ENCODE measurements at places on chromosomes 1 and 21.

- no peak for DNase-seq
Observed at GRCh38 chr21:44399151-44399954, 45.9 kb downstream of the TRPM2 start.

DNA sequence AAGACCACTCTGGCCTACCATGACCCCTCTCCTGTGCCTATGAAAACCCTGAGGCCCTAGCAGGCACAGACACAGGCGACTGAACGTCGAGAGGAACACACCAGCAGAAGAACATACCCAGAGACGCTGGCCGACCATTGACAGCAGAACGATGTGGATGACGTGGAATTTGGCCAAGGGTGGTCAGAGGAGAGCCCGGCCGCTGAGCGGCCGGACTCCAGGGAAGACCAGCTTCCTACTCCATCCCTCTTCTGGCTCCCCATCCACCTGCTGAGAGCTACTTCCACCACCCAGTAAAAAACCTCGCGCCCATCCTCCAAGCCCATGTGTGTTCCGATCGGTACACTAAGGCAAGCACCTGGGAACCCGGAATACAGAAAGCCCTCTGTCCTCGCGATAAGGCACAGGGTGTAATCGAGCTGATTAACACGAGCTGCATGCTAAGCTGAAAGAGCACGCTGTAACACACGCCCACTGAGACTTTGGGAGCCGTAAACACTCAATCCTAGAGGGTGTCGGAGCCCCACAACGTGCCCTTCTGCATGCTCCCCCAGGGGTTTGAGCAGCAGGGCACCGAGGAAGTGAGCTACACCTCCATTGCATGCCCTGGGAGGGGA is 150.3 kb downstream of the CENPF start:
- no peak for DNase-seq

- no peak for DNase-seq
Observed at GRCh38 chr1:64527165-64527564, 57.2 kb downstream of the CACHD1 start.

DNA sequence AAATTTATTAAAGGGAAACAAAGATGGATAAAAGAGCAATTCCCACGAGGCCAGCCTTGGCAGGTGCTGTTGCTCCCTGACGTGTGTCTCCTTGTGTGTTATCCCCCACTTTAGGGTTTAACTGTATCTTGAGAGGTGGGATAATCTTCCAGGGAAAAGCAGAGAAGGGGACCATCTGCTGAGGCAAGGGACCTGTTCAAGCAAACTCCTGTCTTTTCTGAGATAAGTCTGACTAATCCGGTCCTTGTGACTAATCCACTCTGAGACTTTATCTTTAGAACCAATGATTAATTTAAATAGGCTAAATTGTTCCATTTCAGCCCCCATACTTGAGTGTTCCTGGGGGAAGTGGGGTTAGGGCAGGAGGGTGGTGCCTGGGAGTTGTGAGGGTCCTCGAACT is 163.6 kb downstream of the CAMTA1 start:
- DNase-seq: no peak

DNA sequence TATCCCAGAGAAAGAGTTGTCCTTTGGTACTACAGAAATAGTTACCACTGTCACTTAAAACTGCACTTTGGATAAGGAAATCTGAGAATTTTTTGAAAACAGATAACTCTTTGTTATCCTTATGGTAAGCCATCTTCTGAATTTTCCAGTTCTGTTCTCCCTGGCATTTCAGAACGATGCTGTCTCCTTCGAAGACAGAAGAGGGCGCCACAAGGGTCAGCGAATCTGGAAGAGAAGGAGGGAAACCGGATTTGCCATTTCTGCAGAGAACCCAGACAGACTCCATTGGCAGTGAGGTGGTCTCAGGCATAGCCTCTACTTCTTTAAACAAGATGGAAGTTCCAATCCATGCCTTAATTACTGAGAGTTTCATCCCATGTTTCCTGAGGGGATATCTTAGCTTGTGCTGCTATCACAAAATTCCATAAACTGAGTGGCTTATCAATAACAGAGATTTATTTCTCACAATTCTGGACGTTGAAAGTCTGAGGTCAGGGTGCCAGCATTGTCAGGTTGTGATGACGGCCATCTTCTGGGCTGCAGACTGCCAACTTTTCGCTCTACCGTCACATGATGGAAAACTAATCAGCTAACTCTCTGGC is 6.4 kb downstream of the FCRL2 start:
- DNase-seq: peak; percentile 27

DNA sequence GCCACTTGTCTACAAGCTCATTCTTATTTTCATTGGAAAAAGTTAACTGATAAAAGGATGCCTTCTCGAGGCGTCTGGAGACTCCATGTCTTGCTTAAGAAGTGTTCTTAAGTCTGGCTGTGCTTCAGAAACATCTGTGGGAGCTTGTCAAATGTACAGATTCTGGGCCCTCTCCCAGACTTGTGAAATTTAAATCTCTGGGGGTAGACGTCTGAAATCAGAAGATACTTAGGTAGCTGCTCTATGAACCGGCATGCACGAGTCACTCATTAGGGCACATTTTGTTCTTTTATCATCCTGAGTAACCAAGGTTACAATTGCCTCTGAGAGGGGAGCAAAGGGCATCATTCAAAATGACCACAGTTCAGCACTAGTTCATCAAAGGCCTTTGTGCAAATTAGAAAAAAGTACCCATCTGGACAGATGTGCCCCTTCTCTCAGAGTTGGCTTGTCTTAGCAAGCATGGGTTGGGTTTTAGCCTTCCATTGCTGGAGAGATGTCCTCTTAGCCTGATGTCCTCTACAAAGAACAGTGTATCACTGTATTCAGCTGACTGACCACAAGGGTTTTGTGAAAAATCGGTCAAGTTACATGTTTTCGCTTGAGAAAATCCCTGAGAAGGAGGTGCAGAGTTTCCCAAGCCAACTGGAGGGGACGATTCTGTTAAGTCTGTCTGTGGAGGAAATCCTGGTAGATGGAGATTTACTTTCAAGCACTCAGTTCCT is 156.9 kb downstream of the ASTN1 start:
- DNase-seq: no peak

GRCh38 chr1:198932351-198932991 is 293.6 kb downstream of the PTPRC start:
- DNase-seq: peak; percentile 29

GRCh38 chr1:90964444-90965035 is 57.3 kb downstream of the ZNF644 start:
- peak; percentile 44 for DNase-seq

- peak; percentile 11 for DNase-seq
Observed at GRCh38 chr1:110336300-110337039, 2.7 kb upstream of the RBM15 start.

GRCh38 chr1:203069030-203069747 is 16.6 kb downstream of the MYOG start:
- no peak for DNase-seq

GRCh38 chr1:99691175-99691574 is 45.3 kb downstream of the PALMD start:
- DNase-seq: no peak

GRCh38 chr1:101389547-101389929 is 152.7 kb downstream of the S1PR1 start:
- no peak for DNase-seq

- DNase-seq: peak; percentile 14
Observed at GRCh38 chr21:42537106-42537742, 23.6 kb downstream of the SLC37A1 start.

GRCh38 chr1:91683598-91683951 is 182.9 kb downstream of the CDC7 start:
- DNase-seq: no peak

DNA sequence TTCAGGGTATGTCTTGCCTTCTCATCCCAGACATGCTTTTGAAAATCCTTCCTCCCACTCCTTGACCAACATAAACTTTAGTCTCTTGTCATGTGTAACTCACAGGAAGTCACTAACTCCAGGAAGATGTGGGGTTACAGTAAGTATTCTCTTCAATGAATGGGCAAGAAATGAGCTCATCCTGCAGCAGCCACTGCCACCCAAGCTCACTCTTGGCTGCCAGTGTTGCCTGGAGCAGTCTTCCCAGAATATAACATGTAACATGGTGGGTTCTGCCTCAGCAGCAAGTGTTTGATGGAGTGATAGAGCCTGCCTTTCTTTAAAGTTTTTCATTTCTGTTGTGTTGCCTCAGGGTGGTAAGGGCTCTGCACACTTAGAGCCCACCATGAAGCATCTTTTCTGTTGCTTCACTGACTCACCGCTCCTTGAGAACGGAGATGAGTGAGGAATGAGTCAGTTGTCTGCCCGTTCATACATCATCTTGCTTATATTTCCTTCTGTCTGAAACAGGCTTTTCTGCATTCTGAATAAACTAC is 187.0 kb downstream of the TPR start:
- peak; percentile 83 for DNase-seq

DNA sequence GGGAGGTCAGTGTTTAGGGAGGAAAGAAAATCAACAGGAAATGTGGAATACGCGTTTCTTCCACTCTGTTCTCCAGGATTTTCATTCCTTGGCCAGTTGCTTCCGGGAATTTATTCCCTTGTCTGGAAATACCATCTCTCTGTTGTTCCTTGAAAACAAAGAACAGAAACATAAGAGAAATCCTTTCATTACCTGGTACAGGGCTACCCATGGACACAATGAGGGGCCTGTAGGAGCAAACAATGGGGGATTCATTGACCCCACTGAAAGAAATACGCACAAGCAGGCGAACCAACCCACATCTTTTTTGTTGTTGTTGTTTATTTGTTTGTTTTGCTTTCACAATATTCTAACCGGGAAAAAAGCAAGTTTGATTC is 20.0 kb upstream of the BACE2 start:
- no peak for DNase-seq

GRCh38 chr1:216434232-216434631 is 11.0 kb upstream of the USH2A start:
- DNase-seq: no peak

DNA sequence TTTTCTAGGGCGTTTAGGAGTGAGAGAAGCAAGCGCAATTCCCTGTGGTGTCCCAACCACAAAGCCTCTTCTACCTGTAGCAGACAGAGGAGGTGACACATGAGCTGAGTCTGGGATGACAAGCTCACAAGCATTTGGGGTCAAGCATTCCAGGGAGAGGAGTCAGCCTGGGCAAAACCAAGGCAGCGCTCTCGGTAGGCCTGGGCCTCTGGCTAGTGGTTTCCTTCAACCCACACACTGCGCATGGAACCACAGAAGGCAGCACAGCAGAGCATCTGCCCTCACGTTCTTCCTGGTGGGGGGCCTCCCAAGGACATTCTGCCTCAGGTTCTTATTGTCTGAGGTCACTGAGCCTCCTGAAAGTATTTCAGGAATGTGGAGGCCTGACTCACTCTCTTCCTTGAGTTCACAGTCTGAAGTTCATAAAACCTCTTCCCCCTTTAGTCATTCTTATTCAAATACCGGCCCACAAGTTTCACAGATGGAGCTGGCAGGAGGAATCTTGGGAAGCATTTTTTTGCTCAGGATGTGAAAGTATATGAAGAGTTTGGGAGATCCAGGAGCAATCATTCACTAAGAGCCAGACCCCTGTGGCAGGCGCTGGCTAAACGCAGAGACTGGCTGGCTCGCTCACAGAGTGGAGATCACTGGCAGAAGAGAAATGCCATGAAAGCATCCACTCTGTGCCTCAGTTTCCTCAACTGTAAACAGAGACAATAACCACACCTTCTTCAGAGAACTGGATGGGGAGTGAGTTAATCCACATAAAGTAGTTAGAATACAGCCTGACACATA is 26.8 kb downstream of the CCN1 start:
- peak; percentile 99 for DNase-seq

- no peak for DNase-seq
Observed at GRCh38 chr1:216596281-216596862, 126.9 kb downstream of the ESRRG start.

DNA sequence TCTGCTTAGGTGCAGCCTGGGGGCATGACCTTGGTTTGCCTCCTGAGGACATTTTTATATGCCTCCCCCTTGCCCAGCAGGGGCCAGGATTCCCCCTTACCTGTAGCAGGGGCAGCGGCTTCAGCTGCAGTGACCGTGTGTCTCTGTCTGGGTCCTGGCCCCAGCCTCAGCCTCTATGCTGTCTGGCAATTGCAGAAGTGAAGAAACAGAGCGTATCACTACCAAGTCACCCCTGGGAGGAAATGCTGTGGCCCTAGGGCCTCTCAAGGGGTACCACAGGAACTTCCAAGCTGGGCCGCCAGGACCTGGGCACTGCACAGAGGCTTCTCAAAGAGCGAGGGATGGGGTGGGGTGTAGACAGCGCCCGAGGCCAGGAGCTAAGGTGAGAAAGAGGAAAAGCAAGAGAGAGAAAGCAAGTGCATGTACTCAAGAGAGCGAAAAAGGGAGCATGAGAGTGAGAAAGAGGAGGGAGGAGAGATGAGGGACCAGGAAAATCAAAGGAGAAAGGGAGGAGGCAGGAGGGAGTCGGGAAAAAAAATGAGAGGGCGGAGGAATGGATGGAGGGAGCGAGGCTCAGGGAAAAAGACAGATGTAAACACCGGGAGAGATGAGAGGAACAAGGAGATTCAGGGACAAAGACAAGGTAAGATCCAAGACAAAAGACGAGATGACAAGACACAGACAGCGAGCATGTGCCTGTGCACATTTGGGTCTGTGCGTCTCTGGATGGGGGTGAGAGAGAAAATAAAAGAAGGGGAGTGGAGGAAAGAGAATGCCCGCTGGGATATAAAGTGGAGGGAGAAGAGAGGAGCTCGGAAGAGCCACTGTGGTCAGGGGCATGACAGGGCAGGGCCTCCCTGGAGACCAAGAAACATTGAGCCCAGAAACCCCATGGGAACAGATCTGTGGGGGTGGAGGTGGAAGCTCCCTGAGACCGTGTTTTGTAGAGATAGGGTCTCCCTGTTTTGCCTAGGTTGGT is at the start of gene PTAFR:
Gene PTAFR, minus strand, starts transcription at position 199 of the 979 bp plus-strand sequence. CDS start 25,669 bp downstream, outside the sequence.
- no peak for DNase-seq

DNA sequence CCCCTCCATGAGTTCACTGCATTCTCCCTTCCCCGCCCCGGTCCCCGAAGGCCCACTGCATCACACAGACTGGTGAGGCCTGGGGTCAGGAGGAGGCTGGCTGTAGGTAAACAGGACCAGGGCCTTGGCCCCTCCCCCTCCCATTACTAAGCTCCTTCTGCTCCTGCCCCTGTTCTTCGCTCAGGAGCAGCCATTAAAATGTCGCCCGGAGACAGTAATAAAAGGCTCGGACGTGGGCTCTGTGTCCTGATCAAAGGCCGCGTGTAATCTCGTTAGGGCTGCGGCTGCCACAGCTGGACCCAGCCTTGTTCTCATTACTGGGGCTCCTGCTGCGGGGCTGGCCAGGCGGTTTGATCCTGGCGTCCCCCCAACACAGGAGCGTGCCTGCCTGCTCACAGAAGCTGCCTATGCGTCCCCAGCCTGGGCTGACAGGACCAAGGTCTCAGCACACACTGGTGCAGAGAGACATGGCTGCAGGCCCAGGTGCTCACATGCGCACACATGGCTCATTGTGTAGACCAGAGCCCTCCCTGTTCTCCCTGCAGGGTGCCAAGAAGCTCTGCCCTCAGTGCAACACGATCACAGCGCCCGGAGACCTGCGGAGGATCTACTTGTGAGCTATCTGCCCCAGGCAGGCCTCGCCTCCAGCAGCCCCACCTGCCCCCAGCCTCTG is 24.0 kb downstream of the TMEM53 start:
- DNase-seq: no peak

DNA sequence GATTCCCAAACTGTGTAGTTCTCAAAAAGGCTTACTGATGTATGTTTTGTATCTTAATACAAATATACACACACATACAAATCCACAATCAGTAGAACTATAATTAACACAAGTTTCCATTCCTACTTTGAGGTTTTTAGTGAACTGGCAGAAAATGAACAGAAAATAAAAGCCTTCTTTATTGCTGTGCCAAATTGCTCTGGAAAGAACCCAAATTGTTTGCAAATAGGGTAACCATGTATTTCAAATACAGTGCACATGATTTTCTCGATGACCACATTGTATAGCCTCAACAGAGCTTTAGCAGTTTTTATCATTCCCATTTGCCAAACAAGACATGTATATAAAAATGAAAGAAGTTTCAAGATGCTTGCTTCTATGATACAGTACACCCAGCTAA is 173.3 kb downstream of the COL24A1 start:
- DNase-seq: no peak
